EL (cell line): ENCODE measurements at places on chromosomes 2 and 18.
A peak's percentile ranks its signal among the peaks of the same experiment; 100 is the strongest.

DNA sequence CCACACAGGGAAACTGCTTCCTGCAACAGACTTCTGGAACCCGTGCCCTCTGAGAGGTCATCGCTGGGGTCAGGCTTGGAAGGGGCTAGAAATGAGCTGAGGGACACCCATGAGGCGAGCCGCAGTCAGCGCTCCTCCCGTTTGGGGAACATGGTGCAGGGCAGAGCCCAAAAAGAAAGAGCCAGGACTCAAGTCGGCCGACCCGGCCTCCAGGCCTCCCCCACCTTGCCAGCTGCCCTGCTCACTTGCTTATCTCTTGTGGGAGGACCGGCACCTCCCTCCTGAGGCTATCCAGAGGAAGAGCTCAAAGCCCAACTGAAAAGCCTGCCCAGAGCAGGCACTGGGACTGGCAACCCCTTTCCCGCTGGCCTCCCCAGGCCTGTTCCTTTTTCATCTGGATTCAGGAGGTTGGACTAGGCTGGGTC is 43.6 kb downstream of the SCTR start:
- no peak for DNase-seq

DNA sequence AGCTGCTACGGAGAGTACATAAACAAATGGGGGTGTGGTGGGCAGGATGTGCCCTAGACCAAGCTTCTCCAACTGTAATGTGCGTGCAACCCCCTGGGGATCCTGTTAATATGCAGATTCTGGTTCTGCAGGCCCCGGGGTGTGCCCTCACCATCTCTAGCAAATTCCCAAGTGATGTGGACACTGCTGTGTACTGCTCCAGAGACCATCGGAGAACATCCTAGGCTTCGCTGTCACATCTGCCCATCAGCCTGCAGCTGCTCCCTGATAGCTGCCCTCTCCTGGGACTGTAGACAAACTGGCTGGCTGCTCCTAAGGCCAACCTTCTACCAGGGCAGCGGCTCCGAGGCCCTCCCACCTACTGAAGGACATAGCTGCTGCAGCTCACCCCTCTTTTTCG is 3.2 kb downstream of the HS1BP3 start:
- no peak for DNase-seq

- DNase-seq = no peak
Measured at GRCh38 chr2:193539188-193539587, 1344.5 kb upstream of the TMEFF2 start.

- DNase-seq = no peak
Measured at GRCh38 chr18:9139400-9140039, 2.9 kb downstream of the ANKRD12 start.

DNA sequence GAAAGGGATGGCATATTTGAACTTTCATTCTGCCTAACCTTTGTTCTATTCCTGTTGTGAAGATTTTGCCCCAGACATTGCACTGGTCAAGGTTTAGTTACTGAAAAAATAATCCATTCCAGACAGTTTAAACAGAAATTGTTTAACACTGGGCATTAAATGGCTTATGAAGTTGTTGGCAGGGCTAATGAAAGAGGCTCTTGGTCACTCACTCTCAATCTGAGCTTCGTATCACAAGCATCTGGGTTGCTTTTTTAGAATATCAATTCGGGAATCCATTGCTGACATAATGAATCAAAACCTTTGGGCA is 8.0 kb upstream of the ACYP2 start:
- no peak for DNase-seq

- DNase-seq = peak; percentile 95
Measured at GRCh38 chr2:190468814-190469569, 60.8 kb downstream of the MFSD6 start.
